ENCODE measurements at places on chromosomes 4 and X. TPM values are rescaled to one million over a fixed set of nuclear protein-coding genes. Genes with fewer than 3 reads are reported as not detected.

CXCL11 gene
- 0.52 TPM for total RNA-seq

NKX3-2 gene
- total RNA-seq, result under 0.01 TPM

PARM1 gene
- total RNA-seq, result 28.7 TPM

LANCL3 gene
- total RNA-seq, result under 0.01 TPM

IGSF1 gene
- total RNA-seq, result 59.5 TPM

MAGEA4 gene
- not detected for total RNA-seq

SPANXB1 gene
- total RNA-seq, result not detected

ARMCX1 gene
- 91.3 TPM for total RNA-seq

CRLF2 gene
- 0.52 TPM for total RNA-seq

F8A1 gene
- total RNA-seq, result 2.6 TPM

ENPEP gene
- total RNA-seq, result 9.9 TPM

PRR32 gene
- 53.2 TPM for total RNA-seq

SYTL5 gene
- not detected for total RNA-seq

PABPC5 gene
- total RNA-seq, result 6.3 TPM

GRPR gene
- total RNA-seq, result 1.0 TPM

Measured in skeletal muscle tissue (tissue), 5 donors.